SJSA1 (cell line): ENCODE measurements at places on chromosomes 1 and 21.
A peak's percentile ranks its signal among the peaks of the same experiment; 100 is the strongest.

DNA sequence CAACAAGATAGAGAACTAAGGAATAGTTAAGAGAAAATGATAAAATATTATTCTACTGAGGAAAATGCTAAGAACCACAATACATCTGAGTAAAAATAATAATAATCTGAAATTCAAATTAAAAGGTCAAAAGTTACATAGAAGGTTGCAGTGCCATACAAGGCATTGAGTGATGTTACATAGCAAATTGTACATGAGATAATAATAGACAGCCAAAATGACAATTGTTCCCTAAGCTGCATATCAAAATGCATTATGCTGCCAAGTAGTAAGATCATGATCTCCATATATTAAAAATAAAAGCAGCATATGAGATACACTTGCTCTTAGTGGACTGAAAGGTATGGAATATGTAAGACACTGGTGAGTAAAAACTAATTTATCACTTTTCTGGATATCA lies 547.7 kb downstream of the KCNT2 start:
- no peak for DNase-seq

DNA sequence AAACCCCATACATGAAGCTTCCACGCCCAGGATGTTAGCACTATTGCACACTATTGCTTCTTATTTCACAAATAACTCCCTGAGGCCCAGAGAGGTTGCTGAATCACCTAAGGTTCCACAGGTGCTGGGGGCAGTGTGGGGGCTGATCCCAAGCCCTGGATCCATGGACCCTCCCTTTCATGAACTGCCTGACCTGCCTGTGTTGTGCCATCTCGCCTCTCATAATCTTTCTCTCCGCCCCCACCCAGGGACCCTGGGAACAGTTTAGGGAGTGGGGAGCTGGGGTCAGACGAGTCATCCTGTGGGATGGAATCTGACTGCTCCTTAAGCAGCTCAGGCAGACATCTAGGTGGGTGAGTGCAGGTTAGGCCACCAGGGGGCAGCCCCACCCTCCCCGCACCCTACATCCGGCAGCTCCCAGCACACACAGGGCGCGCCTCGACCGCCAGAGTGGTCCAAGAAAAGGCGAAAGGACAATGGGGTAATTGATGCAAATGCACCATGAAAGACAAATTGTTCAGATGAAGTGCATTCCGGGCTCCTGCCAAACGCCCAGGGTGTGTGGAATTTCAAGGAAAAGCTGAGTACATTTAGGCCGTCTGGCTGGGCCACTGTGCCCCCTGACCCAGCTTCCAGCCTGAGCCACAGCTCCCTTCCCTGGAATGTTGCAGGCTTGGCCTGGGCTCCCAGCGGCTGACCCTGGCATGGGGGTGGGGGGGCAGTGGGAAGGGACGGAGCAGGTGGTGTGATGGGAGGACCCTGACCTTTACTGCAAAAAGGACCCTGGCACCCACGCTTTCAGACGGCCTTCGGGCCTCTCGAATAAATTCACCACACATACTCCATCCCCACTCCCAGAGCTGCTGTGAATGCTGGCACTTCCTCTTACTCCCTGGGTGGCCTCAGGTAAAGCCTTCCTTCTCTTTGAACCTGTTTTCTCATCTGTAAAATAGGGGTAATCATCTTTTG lies 20.8 kb downstream of the PHLDA3 start:
- DNase-seq = peak; percentile 84

- no peak for DNase-seq
Observed at GRCh38 chr1:235818632-235819136, 48.0 kb downstream of the LYST start.

DNA sequence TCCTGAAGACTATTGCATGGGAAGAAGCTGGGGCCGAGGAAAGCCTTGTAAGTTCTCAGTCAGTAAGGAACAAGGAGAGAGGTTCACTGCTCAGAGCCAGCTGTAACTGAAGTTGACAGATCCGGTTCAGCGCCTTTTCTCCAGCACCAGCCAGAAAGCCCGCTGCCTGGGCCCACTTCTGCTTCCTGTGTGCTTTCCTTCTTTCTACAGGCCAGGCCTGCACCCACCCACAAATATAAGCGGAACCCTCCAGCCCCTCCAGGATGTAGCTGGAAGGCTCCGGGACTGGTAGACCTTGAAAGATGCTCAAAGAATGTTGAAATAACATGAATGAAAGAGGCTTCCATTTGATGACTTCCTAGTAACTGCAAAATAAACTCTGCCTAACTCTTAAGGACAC lies 38.8 kb downstream of the PARP1 start:
- DNase-seq = no peak

DNA sequence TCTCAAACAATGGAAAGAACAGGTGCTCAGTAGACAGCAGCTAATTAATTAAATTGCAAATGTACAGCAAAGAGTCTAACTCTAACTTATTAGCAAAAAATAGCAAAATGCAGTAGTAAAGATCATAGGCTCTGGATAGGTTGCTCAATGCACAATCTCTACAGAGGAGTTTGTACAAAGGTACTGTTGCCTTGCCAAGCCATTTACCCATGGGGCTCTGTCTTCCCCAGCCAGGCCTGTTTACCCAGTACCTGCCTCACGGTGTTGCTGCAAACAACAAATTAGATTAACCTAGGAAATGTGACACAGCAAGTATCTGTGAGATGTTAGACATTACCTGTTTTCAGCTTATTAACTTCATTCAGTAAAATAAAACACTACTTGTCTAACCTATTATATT lies 222.0 kb downstream of the DENND1B start:
- no peak for DNase-seq

GRCh38 chr1:7338439-7338838 lies 432.7 kb upstream of the VAMP3 start:
- DNase-seq = no peak

DNA sequence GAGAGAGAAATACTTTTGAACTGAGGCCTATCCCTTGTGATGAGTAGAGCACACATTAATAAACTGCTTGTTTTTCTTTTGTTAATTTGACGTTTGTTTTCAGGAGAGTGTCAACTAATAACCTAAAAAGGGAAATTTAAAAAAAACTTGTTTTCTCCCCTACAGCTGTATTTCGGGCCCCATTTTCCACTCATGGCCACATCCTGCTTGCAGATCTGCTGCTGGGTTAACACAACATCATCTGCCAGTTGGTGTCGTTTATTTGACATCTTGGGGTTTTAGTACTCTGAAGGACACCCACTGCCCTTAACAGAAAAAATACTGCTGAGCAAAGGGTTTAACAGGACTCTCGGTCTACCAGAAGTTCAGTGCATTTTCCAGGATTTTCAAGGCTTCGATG lies 848 bp upstream of the PYHIN1 start:
- DNase-seq = no peak

GRCh38 chr21:25572861-25573310 lies 34.4 kb downstream of the MRPL39 start:
- no peak for DNase-seq

DNA sequence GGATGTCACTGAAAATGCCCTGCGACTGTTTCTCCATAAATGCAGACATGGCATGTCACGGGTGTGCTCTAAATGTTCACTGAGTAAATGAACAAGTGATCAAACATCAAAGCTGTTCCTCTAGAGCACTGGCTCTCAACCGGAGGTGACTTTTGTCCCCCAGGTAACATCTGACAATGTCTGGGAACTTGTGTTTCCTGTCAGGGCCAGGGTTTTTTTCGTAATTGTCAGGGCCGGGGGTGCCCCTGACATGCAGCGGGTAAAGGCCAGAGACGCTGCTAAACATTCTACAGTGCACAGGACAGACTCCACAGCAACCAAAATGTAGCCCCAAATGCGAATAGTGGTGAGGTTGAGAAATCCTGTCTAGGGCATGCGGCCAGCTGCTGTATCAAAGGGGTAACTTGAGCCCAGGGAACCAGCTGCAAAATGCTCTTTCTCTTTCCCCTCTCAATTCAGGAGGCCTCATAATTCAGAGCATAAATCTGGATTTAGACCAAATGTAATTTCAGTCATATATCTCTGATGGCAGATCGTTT lies 2.0 kb downstream of the ALDH4A1 start:
- DNase-seq = no peak

DNA sequence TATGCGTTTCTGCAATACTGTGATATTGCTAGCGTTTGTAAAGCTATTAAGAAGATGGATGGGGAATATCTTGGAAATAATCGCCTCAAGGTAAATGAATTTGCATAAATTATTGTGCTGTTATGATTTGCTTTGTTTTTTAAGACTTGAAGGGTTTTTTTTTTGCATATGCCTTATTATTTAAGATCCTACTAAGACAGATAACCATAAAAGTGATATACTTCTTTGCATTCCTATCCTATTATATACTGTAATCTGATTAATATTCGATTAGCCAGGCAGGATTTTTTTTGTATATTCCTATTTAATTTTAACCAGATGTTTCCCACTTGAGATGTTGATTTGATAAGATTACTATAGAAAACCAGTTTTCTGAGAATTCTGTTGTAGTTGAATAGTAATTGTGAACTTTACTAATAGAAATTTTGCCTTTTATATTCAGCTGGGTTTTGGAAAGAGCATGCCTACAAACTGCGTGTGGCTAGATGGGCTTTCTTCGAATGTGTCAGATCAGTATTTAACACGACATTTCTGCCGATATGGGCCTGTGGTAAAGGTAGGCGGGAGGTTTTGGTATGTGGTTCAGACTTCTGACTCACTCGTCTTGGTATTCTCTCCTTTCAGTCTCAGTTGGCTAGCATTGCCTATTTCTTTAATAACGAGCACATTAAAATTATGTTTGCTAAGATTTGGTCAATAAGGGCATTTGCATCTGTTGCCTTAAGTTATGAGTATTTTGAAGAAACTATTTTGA lies 56.8 kb downstream of the ZBTB17 start:
- DNase-seq = peak; percentile 62

DNA sequence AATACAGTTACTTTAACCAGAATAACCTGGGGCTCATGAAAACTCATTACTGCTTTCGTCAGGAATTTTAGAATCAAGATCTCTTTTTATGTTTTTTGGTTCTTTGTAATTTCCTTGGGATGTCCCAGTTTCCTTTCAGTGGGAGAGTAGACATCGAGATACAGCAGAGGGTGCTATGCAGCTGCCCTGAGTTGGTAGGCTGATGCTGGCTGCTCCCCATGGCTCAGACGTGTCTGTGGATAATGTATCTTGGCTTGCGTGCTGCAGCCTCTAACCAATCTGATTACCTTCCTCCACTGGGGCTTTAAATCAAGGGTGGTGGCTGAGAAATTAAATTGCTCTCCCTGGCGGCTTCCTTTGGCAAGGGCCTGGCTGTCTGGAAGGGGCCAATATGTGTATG lies 253.7 kb downstream of the CACNA1E start:
- no peak for DNase-seq

GRCh38 chr1:75083848-75084514 lies 50.2 kb upstream of the LHX8 start:
- DNase-seq = peak; percentile 82

GRCh38 chr1:72412286-72412685 lies 129.9 kb upstream of the NEGR1 start:
- DNase-seq = no peak

- no peak for DNase-seq
Observed at GRCh38 chr1:2925291-2925690, 96.0 kb upstream of the ACTRT2 start.

GRCh38 chr1:170932236-170932635 lies 3.1 kb upstream of the MROH9 start:
- no peak for DNase-seq

- DNase-seq = no peak
Observed at GRCh38 chr1:67589519-67590233, 95.3 kb upstream of the GADD45A start.

DNA sequence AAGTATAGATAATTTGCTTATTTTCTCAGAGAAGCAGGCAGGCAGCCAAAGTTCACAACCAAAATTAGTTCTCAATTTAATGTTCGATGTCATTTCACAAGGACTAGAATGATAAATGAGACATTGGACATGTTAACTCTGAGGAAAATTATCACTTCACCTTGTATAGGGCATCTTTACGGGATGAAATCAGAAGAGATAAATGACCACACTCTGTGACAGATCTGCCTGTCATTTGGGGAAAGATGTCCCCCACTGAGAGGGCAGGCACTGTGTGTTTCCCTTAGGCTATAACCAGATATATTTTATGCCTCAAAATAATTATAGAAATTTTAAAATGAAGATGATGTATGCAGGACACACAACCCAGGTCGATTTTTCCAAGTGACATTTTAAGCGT lies 642.9 kb downstream of the BRINP3 start:
- DNase-seq = no peak

DNA sequence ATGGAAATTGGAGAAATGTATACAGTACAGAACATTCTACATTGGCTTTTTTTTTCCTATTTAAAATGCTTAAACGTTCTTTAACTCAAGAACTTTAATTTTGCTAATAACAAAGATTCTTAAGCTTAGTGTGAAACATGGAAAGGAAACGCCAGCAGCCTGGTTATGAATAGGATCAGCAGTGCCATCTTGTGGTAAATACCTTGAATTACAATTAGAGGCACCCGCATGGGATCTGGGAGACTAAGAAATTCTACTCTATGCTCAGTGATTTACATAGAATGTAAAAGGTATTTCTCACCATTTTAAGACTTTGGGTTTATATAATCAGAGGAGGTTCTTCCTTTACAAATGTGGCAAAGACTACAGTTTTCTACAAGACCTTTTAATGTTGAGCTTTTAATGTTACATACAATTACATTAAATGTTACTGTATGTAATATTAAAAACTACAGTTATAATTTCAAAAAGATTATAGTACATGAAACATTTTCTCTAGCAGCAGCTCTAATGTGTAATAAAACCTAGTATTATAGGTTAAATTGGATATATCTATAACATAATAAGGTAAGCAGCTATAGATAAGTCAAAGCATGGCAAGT lies 32.1 kb upstream of the APOBEC4 start:
- DNase-seq = no peak

- DNase-seq = no peak
Observed at GRCh38 chr1:14413819-14414490, 184.5 kb upstream of the KAZN start.

DNA sequence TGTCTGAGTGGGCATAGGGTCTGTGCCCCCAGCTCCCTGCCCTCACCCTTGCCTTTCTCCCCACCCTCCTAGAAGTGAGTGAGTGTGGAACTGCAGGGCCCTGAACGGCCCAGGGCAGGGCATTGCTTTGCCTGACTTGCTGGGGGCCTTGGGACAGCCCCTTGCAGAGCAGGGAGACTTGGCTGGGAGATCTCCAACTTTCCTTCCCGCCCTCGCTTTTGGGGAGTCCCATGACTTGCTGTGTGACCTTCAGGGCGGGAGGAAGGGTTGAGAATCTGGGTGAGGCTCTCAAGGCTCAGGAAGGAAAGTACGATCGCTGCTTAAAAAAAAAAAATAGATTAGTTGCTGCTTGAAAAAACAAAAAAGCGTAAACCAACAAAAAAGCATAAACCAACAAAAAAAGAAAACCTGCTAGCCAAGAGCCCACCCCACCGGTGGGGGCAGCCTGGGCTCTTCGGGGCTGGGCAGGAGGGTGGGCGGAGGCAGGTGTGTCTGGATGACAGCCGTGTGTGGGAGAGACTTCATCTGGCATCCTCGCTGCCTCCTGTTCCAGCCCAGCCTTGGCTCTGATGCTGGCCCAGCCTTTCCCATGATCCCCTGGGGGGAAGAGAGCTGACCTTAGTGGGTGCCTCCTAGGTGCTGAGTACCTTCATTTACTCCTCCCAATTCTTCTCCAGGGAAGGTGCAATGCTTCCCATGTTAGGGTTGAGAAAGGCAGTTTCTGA lies 6.5 kb downstream of the NBL1 start:
- no peak for DNase-seq
